ENCODE measurements at places on chromosomes 5 and 9.

- no peak for DNase-seq
Measured at GRCh38 chr5:133713751-133714150, 101.4 kb upstream of the FSTL4 start.

- no peak for DNase-seq
Measured at GRCh38 chr9:127126971-127127370, 4.5 kb upstream of the ANGPTL2 start.

DNA sequence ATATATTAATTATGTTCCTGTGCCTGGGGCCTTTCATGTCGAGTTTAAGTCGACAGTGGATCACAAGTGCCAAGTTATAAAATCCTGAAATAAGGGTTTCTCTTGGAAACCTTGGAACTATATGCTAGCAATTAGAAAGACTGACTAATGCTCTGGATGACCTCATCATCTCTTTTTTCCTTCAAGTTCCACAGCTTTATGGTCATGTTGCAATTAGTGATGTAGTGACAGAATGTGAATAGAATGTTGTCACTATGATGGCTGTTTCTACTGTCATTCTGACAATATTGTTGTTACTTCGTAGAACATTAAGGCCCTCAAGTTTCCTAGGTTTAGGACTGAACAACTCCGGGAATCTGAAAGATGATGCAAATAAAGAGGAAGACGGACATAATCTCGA lies 368.0 kb upstream of the SEMA6A start:
- DNase-seq: no peak

DNA sequence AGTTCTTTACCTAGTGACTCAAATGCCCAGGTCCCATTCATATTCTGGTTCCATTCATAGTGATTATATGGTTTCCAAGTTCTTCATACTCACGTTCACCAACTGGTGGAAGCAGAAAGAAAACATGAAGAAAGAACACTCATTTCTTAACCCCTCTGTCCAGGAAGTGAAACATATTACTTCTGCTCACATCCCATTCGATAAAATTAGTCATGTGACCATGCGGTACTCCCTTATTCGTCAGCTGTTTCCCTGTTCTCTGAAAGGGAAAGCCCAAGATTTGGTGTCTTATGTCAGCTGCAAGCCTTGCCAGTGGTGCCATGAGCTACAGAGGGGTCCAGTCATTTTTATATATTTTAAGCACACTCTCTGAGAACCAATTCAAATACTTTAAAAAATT lies 387.0 kb upstream of the DMAC1 start:
- DNase-seq: no peak

- no peak for DNase-seq
Measured at GRCh38 chr5:52577546-52577945, 210.2 kb upstream of the ITGA1 start.

DNA sequence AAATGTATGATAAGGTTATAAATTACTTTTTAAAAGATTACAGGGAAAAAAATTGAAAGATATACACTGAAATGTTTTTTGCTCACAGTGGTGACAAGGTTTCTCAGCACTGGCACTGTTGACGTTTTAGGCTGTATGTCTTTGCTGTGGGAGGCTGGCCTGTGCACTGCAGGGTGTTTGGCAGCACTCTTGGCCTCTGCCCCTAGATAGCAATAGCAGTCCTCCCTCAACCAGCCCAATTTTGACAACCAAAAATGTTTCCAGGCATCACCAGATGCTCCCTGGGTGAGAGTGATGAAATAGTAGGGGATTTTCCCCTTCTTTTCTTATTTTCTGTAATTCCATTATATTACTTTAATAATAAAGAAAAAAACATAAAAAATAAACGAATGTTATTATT lies 3.3 kb downstream of the CD274 start:
- no peak for DNase-seq

DNA sequence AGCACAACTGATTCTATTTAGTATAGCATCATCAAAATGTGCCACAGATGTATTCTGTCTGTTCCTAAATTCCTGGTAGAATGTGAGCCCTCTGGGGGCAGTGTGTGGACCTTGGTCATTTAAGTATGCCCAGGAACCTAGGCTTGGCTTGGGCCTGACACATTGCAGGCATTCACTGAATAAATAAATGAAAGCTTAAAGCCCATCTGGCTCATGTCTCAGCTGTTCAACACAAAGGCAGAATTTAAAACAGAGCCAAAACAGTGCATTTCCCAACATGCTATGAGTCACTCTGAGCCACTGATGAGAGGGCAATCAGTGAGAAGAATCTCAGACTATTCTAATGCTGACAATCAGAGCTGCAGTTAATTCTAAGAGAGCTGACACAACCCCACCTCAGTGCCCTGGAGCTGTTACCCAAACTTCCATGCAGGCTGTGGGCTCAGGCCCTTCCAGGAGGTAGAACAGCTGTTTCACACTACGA lies 8.1 kb downstream of the FAM193B start:
- no peak for DNase-seq

DNA sequence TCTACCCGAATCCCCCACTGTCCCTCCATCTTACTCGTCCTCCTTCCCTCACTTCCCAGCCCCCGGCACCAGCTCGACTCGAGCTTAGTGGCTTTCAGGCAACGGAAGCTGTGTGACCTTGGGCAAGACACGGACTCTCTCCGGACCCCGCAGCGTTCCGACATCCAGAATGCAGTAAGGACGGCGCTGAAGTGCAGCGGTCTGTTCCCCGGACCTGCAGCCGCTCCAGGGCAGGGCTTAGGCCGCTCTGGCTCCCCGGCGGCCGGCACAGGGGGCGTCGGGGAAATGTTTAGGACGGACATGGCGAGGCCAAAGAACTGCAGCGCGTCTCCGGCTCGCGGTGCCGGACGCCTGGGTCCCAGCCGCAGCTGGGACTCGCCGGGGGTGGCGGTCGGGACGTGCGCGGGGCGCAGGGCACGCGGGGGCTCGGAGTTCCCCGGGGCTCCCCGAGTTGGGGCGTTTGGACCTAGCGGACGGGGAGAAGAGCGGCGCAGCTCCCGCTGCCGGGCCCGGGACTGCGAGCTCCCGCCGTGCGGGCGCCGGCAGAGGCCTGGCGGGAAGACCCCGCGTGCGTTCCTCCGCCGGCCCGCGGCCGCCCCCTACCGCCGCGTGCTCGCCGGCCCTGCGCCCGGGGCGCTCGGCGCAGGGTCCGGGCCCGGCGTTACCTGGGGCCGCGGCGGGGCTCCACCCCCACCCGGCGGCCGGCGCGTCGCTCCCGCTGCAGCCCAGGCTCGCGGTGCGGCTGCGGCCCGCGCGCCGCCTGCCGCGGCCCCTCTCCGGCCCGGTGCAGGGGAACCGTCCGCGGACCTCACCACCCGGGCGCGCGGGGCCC lies 5.6 kb upstream of the RNF44 start:
- DNase-seq: peak; percentile 24

- DNase-seq: no peak
Measured at GRCh38 chr5:78504704-78505677, 143.6 kb downstream of the LHFPL2 start.

DNA sequence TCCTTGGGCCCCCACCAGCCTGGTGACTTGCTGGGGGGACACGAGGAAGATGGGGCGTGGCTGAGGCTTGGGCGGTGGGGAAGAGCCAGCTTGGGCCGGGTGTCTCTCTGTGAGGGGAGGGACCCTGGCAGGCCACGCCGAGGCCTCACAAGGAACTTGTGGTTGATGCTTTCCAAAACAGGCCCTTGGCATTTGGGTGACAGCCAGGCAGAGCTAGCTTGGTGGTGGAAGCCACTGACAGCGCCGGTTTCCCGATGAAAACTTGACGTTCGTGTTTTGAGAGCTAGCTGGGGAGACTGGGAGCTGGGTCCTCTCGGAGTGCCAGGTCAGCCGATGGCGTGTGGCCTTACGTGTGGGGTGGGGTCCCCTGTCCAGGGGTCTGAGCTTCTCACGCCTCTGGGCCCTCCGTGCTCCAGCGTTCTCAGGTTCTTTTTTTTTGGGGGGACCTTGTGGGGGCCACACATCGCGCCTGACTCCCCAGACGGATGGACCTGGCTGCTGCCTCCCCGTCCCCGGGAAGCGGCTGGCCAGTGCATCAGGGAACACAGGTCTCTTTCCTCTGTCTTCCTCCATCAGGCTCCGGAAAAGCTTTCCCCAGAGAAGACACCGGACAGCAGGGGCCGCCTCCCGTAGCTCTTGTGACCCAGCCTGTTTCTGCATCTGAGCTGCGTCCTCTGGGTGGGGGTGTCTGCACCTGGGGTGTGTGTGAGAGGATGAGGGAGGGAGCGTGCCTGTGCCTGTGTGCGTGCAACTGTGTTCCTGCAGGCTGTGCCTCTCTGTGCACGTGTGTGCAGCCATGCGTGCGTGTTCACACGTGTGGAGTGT lies 129.3 kb upstream of the LPCAT1 start:
- DNase-seq: no peak

DNA sequence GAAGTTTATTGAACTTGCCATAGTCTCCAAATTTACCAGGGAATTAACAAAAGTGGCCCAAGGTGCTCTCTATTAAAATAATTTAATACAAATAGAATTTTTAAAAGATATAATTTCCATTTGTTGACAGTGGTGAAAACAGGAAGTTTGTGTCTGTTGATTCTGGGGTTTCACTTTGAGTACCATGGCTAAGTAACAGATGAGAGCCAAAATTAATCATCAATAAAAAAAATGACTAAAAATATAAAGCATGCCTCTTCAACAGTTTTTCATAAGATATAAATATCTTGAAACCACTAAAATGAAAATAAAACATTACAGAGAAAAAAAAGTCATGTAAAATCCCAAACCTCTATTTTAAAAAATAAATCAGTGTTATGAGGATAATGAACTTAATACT lies 49.8 kb downstream of the SGCD start:
- DNase-seq: no peak

DNA sequence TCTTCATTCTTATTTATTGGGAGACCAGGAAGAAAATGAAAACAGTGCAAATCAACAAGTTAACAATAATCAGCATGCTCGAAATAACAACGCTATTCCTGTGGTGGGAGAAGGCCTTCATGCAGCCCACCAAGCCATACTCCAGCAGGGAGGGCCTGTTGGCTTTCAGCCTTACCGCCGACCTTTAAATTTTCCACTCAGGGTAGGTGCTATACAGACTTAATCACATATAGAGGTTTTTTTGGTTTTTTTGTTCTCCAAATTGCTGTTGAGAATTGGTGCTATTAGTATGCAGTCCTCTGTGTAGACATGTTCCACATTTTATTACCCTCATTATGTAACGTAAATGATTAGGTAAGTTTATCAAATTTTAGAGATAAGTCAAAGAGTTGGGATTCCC lies 30.3 kb upstream of the ROPN1L start:
- no peak for DNase-seq

DNA sequence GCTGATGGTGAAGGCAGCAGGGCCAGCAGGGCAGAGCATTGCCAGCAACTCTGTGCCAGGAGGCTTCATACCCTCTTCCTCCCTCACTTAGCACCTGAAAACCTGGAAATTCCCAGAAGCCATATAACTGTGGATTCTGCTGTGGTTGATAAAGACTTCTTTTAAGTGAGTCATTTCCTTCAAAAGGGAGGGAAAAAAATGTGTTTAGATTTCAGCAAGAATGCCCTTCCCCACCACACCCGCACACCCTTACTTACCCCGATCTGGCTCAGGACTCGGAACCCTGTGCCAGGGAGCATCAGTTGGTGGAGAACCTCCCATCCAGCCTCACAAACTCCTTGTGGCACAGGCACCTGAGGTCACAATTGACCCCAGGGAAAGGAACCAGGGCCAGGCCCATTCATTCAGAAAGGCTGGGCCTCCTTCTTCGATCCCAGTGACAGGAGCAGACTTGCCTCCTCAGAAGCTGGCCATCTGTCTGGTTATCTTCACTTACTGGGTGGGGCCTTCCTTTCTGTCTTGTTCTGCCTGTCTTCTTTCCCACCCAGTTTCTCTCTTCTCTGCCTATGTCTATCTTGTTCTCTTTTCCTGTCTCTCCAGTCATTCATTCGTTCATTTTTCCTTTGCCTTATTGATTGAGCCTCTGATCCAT lies 62.6 kb downstream of the PLAC8L1 start:
- no peak for DNase-seq

GRCh38 chr5:142845402-142845921 lies 75.3 kb downstream of the ARHGAP26 start:
- DNase-seq: no peak

- no peak for DNase-seq
Measured at GRCh38 chr5:57033503-57033902, 81.6 kb upstream of the MIER3 start.

DNA sequence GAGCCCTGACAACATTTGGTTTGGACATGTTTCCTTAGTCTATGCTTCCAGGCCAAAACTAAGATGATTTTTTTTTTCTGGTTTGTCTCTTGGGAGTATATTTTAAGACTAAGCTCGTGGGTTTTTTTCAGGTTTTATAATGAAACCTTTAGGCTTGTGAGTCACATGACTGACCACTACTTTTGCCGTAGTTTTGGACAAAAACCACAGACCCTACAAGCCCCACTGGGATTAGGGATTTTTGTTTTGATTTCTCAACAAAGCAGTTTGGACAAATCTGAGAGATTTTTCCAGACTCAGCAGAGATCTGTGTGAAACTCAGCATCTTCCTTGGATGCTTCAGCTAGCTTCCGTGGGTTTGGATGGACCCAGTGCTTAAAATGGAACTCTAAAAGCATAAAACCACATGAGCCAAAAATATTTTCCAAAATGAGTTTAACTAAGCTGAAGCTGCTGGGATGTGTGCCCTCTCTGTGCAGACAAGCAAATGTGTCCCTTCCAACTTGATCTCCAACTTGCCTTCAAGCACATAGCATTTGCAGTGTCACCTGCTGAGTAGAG lies 70.3 kb upstream of the SMIM15 start:
- no peak for DNase-seq

- DNase-seq: no peak
Measured at GRCh38 chr9:124353166-124353768, 62.0 kb downstream of the PSMB7 start.

- DNase-seq: no peak
Measured at GRCh38 chr9:14136646-14137370, 177.1 kb downstream of the NFIB start.

GRCh38 chr9:115913696-115914095 lies 239.9 kb upstream of the PAPPA start:
- no peak for DNase-seq

DNA sequence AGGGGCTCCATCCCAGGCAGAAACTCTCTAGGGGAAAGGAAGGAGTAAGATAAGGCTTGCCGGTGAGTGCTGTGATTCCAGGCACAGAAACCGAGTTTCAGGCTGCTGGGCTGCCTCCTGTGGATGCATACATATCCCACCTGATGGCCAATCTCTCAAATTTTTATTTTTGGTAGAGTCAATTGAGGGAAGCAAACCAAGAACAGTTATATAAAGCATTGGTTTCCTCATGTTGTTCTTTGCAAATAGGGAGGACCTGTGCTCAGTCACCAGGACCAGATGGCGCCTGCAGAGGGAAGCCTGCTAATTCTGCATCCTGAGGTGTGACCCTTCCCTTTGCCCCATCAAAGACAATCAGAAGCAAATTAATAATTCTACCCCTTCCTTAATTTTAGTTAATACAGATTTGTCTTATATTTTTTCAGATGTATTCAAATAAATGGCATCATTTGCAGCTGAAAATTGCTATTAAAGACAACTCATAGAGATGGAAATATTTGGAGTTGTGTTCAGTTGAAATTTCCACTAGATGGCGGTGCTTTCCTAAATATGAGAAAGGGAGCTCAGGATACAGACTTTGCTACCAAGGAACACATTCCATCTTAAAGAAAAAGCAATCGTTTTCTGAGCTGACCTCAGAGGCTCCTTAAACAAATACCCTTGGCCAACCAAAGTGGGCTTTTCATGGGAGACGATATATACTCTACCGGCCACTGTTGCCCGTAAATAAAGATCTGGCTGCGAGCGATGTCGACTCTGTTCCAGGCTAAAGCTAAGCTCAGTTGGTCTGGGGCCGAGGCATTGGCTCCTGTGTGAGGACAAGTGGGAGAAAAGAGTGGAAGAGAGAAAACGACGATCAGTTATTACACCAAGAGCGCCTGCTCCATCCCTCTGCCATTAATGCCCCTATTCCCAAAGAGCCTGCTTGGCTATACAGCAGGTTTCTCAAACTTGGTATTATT lies 225.7 kb upstream of the KLF9 start:
- no peak for DNase-seq

Data from stimulated activated CD8-positive, alpha-beta memory T cell treated with anti-CD3 and anti-CD28 coated beads, Interleukin-7, amount 100 ng/mL, for 4 hours (primary cell).